ENCODE measurements at places on chromosomes 1 and 21.

- no peak overlapping the region for H3K4me3 ChIP-seq
- H3K27ac ChIP-seq, result no peak overlapping the region
These were observed 13.9 kb downstream of the AKR7A3 start for GRCh38 chr1:19274636-19275035.

DNA sequence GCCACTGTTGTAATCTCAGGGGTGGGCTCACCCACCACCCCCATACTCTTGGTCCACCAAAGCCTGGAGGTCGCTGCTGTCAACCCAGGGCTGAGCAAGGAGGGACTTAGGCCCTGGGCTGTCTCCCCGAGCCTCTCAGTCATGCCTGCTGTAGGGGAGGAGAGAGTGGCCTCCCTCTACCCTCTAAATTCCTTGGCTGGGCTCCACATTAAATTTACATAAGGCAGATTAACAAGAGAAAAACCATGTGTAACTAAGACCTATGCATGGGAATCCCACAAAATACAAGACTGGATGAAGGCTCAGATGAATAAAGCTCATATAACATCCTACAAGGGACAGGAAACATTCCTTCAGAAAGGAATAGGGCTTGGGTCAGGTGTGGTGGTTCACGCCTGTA lies 1.8 kb upstream of the PIK3CD start:
- no peak overlapping the region for H3K27ac ChIP-seq
- no peak for DNase-seq
- no peak overlapping the region for H3K4me3 ChIP-seq
- H3K27me3 ChIP-seq, result peaks cover 56% of the 10 kb centered on the region
- H3K36me3 ChIP-seq, result no peaks in the 10 kb centered on the region

GRCh38 chr1:29669912-29670311 lies 433.6 kb downstream of the PTPRU start:
- H3K27me3 ChIP-seq, result no peaks in the 10 kb centered on the region
- peaks cover 4% of the 10 kb centered on the region for H3K4me1 ChIP-seq
- no peak overlapping the region for H3K4me3 ChIP-seq
- H3K27ac ChIP-seq, result no peak overlapping the region
- no peaks in the 10 kb centered on the region for H3K36me3 ChIP-seq

- peaks cover 24% of the 10 kb centered on the region for H3K4me1 ChIP-seq
- DNase-seq, result no peak
- H3K27ac ChIP-seq, result no peak overlapping the region
- no peaks in the 10 kb centered on the region for H3K27me3 ChIP-seq
- no peak overlapping the region for H3K4me3 ChIP-seq
- no peaks in the 10 kb centered on the region for H3K36me3 ChIP-seq
These were observed 276.8 kb upstream of the TMEM51 start for GRCh38 chr1:14876747-14877146.

DNA sequence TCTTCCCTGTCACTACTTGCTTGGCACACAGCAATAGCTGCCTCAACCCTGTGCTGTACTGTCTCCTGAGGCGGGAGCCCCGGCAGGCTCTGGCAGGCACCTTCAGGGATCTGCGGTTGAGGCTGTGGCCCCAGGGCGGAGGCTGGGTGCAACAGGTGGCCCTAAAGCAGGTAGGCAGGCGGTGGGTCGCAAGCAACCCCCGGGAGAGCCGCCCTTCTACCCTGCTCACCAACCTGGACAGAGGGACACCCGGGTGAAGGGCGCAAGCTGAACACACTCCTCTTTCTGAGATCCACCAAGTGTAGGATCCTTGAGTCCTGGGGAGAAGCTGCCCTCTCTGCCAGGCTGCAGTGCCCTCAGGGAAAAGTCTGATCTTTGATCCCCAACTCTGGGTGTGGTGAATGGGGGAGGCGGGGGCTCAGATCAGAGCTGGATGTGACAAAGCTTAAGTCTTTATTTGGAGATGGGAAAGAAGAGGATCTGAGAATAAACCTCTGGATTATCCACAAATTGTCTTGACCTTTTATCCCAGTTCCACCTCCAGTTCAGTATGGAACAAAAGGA lies 1.2 kb downstream of the RXFP4 start:
- peaks cover 6% of the 10 kb centered on the region for H3K36me3 ChIP-seq
- H3K27me3 ChIP-seq, result no peaks in the 10 kb centered on the region
- H3K4me1 ChIP-seq, result peaks cover 38% of the 10 kb centered on the region
- DNase-seq, result no peak
- no peak overlapping the region for H3K27ac ChIP-seq

DNA sequence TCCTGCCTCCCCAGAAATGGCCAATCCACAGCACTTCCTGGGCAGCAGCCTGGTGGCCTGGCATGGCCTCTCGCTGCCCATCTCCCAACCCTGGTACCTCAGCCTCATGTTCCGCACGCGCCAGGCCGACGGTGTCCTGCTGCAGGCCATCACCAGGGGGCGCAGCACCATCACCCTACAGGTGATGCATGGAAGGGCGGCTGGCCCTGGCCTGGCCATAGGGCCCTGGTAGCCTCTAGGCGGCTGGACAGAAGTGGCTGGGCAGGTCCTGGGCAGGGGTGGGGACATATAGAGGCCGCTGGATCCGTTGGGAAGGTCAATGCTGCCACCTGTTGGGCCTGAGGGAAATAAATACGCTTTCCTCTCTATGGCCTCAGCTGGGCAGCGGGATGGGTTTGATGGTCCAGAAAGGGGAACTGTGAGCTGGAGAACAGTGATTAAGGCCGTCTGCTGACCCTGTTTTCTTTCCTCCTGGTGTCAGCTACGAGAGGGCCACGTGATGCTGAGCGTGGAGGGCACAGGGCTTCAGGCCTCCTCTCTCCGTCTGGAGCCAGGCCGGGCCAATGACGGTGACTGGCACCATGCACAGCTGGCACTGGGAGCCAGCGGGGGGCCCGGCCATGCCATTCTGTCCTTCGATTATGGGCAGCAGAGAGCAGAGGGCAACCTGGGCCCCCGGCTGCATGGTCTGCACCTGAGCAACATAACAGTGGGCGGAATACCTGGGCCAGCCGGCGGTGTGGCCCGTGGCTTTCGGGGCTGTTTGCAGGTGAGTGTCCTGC lies 14.4 kb downstream of the CELSR2 start:
- no peaks in the 10 kb centered on the region for H3K27me3 ChIP-seq
- H3K27ac ChIP-seq, result no peak overlapping the region

GRCh38 chr1:56575865-56576264 lies 3.5 kb downstream of the PLPP3 start:
- peak overlapping the region; percentile 96 for H3K4me3 ChIP-seq
- no peaks in the 10 kb centered on the region for H3K36me3 ChIP-seq
- peak overlapping the region; percentile 63 for H3K27ac ChIP-seq
- DNase-seq, result no peak

DNA sequence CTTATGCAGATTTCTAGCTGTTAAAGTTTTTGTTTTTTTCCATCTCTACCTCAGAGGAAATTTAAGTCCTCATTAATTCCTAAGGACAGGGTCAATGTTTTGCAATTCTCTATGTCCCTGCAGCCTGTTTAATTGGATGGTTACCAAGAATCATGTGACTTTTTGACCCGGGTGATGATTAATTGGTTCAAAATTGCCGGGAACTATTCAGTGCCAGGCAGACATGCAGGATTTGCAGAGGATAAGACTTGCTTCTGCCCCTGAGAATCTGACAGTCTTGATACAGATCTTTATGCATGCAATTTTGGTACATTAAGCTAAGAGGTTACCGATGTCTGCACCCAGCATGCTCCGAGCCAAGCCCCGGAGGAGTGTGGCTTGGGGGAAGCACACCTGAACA lies 87.9 kb downstream of the PLPP3 start:
- H3K4me3 ChIP-seq, result no peak overlapping the region
- peaks cover 33% of the 10 kb centered on the region for H3K36me3 ChIP-seq
- DNase-seq, result no peak
- H3K27ac ChIP-seq, result peak overlapping the region; percentile 67
- peaks cover 41% of the 10 kb centered on the region for H3K4me1 ChIP-seq
- H3K27me3 ChIP-seq, result no peaks in the 10 kb centered on the region

DNA sequence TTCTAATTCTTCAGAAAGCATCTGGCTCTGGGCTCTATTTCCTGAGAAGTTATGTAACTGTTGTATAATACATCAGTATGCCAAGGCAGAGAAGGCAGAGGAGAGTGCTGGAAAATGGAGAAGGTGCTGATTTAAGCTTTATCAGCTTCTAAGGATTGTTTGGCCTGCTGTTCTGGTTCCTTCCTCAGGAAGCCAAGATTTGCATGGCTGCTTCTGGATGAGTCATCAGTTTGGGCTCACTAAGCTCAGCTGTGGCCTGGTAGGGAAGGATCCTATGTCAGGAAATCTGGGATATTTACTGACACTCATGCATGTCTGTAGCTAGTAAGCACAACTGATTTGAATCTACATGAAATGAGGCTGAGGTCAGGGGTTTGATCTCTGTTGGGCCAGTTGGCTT lies 73.2 kb upstream of the ADGRL4 start:
- H3K27me3 ChIP-seq, result no peaks in the 10 kb centered on the region
- 0 out of 2 replicates have a peak, but pooled peaks cover 2% of the 10 kb centered on the region for H3K36me3 ChIP-seq
- H3K27ac ChIP-seq, result peak overlapping the region; percentile 70

DNA sequence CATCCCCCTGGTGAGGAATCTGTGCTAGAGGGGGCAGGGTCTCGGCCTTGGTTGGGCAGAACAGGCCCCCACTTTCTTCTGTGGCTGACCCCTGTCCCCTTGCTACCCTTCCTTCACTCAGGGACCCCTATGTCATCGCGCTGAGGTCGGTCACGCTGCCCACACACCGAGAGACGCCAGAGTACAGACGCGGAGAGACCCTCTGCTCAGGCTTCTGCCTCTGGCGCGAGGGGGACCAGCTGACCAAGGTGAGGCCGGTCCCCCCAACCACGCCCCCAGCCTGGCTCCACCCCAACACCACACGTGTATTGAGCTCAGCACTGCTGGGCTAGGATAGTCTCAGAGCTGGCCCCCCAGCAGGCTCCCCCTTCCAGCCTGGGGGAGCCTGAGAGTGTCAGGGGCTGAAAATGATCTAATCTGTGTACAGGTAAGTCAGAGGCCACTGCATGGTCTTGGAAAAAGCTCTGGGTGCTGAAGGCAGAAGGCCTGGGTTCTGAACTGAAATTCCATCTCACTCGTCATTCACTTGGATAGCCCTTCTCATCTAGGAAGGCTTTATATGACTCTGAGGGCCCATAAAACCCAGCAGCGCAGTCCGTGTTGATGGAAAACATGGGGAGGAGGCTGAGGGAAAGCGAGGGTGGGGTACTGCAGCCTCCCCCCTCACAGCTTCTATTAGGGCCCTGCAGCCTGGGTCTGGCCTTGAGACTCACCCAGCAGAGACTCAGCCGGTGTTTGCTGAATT lies 15.3 kb downstream of the FAM151A start:
- peaks cover 16% of the 10 kb centered on the region for H3K4me1 ChIP-seq
- H3K27me3 ChIP-seq, result no peaks in the 10 kb centered on the region
- peak; percentile 0 for DNase-seq
- peak overlapping the region; percentile 47 for H3K27ac ChIP-seq
- no peak overlapping the region for H3K4me3 ChIP-seq
- no peaks in the 10 kb centered on the region for H3K36me3 ChIP-seq

DNA sequence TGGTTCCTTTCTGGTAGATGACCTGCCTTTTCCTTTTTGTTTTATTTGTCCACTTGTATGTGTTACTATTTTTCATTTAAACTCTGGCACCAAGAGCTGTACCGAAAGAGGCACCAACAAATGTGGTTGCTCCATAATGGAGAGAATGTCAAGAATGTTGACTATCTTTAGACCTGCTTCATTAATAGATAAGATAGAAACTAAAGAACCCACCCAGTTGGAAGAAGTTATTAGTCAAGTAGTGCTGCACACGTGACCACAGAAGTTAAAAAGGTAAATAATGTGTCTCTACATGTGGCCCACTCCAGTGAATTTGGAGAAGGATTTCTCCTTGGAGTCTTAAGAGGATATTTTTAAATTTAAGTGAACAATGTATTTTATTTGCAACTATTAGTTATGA lies 9.3 kb downstream of the ATP1A1 start:
- peaks cover 28% of the 10 kb centered on the region for H3K36me3 ChIP-seq
- H3K4me1 ChIP-seq, result peaks cover 50% of the 10 kb centered on the region
- H3K4me3 ChIP-seq, result no peak overlapping the region
- peak overlapping the region; percentile 80 for H3K27ac ChIP-seq

DNA sequence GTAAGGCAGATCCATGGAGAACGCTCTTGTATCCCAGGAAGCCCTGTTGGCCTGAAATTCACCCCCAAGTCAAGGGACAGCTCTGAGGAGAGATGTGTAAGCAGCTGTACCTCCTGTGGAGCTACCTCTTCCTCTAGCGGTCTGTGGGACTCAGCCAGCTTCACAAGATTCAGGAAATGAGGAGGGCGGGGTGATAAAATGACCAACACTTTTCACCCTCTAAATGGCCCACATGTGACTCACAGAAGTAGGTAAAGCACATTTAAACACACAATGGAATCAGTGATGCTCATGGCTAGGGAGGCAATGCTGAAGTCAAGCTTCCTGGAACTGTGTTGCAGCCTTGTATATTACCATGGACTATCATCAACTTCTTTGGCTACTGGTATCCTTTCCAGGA lies at the start of gene SH2D1B:
SH2D1B (minus strand) TSS at position 135 of the 400 bp plus-strand sequence; CDS start at position 15, 120 bp downstream.
- DNase-seq, result no peak
- peaks cover 8% of the 10 kb centered on the region for H3K4me1 ChIP-seq
- no peak within 1 kb of the TSS for H3K27ac ChIP-seq
- H3K36me3 ChIP-seq, result peaks cover 7% of the 10 kb centered on the region
- no peak within 1 kb of the TSS for H3K4me3 ChIP-seq

DNA sequence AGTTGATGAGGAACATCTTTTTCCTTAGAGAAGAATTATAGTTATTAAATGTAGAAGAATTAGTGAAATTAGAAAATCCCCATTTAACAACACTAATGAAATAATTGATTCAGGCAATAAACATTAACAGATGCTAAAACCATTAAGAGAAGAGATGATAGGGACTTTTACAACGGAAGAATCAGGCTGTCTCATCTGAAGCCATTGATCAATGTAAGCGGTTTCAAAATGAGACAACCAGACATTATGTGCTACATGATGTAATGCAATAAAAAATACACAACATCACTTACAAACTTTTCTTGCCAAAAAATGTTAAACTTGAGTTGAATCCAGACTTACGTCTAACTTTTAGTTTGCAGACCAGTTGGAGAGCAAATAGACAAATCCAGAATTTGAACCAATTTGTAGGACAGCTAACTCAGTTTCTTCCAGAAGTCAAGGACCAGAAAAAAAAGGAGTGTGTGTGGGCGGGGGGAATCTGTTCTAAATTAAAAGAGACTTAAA lies 165.4 kb upstream of the DPT start:
- H3K36me3 ChIP-seq, result no peaks in the 10 kb centered on the region
- no peak overlapping the region for H3K4me3 ChIP-seq
- no peak for DNase-seq
- no peaks in the 10 kb centered on the region for H3K27me3 ChIP-seq

- peaks cover 4% of the 10 kb centered on the region for H3K36me3 ChIP-seq
- no peaks in the 10 kb centered on the region for H3K27me3 ChIP-seq
- no peak for DNase-seq
- H3K4me3 ChIP-seq, result no peak overlapping the region
These were observed 22.5 kb upstream of the LAX1 start for GRCh38 chr1:203742436-203742835.

GRCh38 chr1:4585216-4585615 lies 69.2 kb upstream of the AJAP1 start:
- H3K4me1 ChIP-seq, result no peaks in the 10 kb centered on the region
- peak; percentile 26 for DNase-seq
- H3K4me3 ChIP-seq, result no peak overlapping the region
- no peak overlapping the region for H3K27ac ChIP-seq

DNA sequence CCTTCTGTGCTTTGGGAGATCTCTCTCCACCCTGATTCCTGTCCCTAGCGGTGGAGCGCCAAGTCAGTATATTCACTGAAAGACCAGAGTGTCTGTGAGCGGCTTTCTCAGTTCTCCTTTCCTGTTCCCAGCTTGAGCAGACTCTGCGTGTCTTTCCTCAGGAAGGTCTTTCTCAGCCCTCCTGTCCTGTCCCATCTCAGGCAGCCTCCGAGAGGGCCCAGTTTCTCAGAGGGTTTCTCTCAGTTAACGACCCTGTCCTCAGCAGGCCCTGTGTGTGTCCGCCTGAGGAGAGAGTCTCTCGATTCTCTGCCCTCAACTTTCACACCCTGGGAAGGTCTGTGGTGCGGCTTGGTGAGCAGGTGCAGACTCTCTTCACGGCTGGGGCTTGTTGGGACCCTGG lies 34.0 kb upstream of the CHIT1 start:
- peaks cover 34% of the 10 kb centered on the region for H3K27me3 ChIP-seq
- no peak for DNase-seq
- no peak overlapping the region for H3K4me3 ChIP-seq
- H3K4me1 ChIP-seq, result peaks cover 8% of the 10 kb centered on the region
